ENCODE measurements at places on chromosomes 7 and 10. TPM values are rescaled to one million over a fixed set of nuclear protein-coding genes. Genes with fewer than 3 reads are reported as not detected.
A peak's percentile ranks its signal among the peaks of the same experiment; 100 is the strongest.

- no peaks in the 10 kb centered on the region for H3K27me3 ChIP-seq
- no peaks in the 10 kb centered on the region for H3K4me1 ChIP-seq
- H3K27ac ChIP-seq: no peak overlapping the region
- DNase-seq: no peak
- H3K36me3 ChIP-seq: no peaks in the 10 kb centered on the region
Measured at GRCh38 chr7:32266932-32267475, 196.8 kb upstream of the PDE1C start.

- H3K27ac ChIP-seq: no peak overlapping the region
- no peaks in the 10 kb centered on the region for H3K27me3 ChIP-seq
- no peak for DNase-seq
- H3K36me3 ChIP-seq: no peaks in the 10 kb centered on the region
Measured at GRCh38 chr7:14754631-14755030, 147.9 kb downstream of the DGKB start.

DNA sequence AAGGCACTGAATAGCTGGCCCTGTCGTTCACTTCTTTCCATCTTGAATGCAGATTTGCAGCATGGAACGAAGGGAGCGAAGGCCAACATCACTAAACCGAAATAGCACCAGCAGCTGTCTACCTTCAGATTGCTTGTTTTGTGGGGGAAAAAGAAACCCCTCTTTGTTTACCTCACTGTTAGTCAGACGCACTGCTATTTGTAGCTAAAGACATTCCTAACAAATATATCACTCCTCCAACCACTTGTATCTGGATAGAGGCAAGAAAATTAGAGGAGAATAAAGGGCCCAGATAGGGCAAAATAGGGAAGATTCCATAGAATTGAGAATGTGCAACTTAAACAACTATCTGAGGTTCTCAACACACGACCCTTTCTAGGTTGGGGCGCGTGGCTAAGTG is 26.5 kb downstream of the ANK3 start:
- no peaks in the 10 kb centered on the region for H3K36me3 ChIP-seq
- no peaks in the 10 kb centered on the region for H3K27me3 ChIP-seq
- no peak for DNase-seq
- no peaks in the 10 kb centered on the region for H3K4me1 ChIP-seq
- H3K4me3 ChIP-seq: no peak overlapping the region
- no peak overlapping the region for H3K27ac ChIP-seq

DNA sequence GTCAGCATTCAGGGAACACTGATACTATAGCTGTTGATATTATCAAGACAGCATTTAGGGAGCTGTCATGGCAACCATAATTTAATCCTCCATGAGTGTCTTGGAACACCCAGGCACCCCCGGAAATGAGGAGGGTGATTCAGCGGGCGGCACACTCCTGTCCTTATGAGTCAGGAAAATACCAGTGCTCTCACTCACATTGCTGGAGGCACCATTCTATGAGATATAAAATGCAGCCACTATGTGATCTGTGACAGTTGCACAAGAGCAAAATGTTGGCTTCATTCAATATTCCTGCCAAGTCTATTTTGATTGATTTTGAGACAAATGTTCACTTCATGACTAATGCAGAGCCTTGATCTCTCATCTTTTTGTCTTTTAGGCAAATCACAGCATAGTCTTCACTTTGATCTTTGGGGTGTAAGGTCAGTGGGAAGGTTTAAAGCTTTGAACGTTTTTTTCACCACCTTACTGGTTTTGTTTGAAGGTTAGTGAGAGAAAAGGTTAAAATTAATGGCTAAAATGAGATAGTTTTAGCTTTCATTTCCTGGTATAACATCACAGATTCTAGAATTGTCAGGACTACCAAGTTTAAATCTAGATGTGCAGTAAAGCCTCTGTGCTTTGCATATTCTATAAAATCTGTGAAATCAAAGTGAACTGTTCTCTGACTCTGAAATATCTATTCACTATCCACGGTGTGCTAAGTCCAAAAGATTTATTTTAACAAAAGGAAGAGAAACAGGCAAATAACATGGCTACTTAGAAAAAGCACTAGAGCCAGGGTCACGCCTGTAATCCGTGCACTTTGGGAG is 12.4 kb upstream of the ARHGAP12 start:
- H3K4me1 ChIP-seq: no peaks in the 10 kb centered on the region
- no peak overlapping the region for H3K27ac ChIP-seq
- H3K4me3 ChIP-seq: no peak overlapping the region
- DNase-seq: no peak

- H3K36me3 ChIP-seq: no peaks in the 10 kb centered on the region
- H3K4me1 ChIP-seq: peaks cover 13% of the 10 kb centered on the region
- H3K27me3 ChIP-seq: peaks cover 41% of the 10 kb centered on the region
- no peak for DNase-seq
Measured at GRCh38 chr10:71213761-71214440, 1.5 kb downstream of the UNC5B start.

- no peaks in the 10 kb centered on the region for H3K27me3 ChIP-seq
- H3K27ac ChIP-seq: peak within 1 kb of the TSS; percentile 98
- peak; percentile 98 for DNase-seq
- peaks cover 1% of the 10 kb centered on the region for H3K36me3 ChIP-seq
Measured at GRCh38 chr10:18659125-18659818, at the start of gene ARL5B. Gene ARL5B (plus strand): TSS chr10:18659431. CDS start chr10:18659638, 207 bp downstream.

- no peak overlapping the region for H3K27ac ChIP-seq
- no peak for DNase-seq
- no peaks in the 10 kb centered on the region for H3K36me3 ChIP-seq
- H3K27me3 ChIP-seq: no peaks in the 10 kb centered on the region
Measured at GRCh38 chr7:118794419-118794818, 569.9 kb downstream of the ANKRD7 start.

- no peaks in the 10 kb centered on the region for H3K4me1 ChIP-seq
- H3K4me3 ChIP-seq: peak within 1 kb of the TSS; percentile 6
- peak; percentile 40 for DNase-seq
- no peaks in the 10 kb centered on the region for H3K36me3 ChIP-seq
Measured at GRCh38 chr10:93566435-93567276, at the start of gene FFAR4. Gene FFAR4 (plus strand): TSS chr10:93566665. CDS start chr10:93566721, 56 bp downstream.

- DNase-seq: no peak
- no peaks in the 10 kb centered on the region for H3K36me3 ChIP-seq
- H3K27me3 ChIP-seq: no peaks in the 10 kb centered on the region
- peaks cover 5% of the 10 kb centered on the region for H3K4me1 ChIP-seq
- H3K27ac ChIP-seq: no peak overlapping the region
- H3K4me3 ChIP-seq: no peak overlapping the region
Measured at GRCh38 chr7:22668971-22669401, 58.0 kb upstream of the IL6 start.

DNA sequence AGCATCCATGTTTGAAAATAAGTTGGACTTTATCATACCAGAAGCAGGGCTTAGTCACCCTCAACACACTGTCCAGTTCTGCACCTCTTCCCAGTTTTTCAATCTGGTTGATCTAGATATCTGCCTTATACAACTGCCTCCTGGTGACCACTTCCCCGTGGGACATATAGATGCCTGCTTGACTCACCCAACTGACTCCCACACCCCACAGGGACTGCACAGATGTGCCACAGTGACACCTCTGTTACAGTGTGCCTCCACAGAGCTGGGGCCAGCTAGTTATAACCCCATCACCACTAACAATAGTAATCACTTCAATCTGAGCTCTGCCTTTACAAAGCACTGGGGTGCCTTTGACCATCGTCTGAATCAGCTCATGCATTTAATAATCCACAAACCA is 82.6 kb upstream of the AOAH start:
- H3K27ac ChIP-seq: no peak overlapping the region
- no peaks in the 10 kb centered on the region for H3K4me1 ChIP-seq
- DNase-seq: no peak
- H3K27me3 ChIP-seq: no peaks in the 10 kb centered on the region
- H3K36me3 ChIP-seq: no peaks in the 10 kb centered on the region

GRCh38 chr10:87500646-87501048 is 4.0 kb upstream of the MINPP1 start:
- H3K4me1 ChIP-seq: peaks cover 21% of the 10 kb centered on the region
- H3K4me3 ChIP-seq: no peak overlapping the region
- DNase-seq: peak; percentile 95
- no peaks in the 10 kb centered on the region for H3K36me3 ChIP-seq

DNA sequence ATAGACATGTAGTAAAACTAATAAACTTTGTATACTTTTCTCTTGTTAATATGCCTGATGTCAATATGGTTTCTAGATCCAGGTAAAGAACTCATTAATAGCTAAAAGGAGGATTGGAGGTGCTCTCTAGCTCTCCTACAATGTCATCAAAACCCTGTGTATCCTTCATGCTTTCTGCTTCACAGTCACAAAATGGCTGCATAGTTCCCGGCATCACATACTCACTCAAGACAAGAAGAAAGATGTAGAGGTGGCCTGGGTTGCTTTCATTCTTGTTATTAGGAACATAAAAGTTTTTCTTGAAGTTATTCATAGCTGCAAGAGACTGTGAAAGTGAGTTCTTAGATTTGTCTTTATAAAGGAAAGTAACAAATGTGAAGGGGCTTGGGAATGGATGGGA is 149.7 kb upstream of the EEPD1 start:
- H3K27ac ChIP-seq: no peak overlapping the region
- no peaks in the 10 kb centered on the region for H3K27me3 ChIP-seq
- peaks cover 2% of the 10 kb centered on the region for H3K4me1 ChIP-seq
- H3K4me3 ChIP-seq: no peak overlapping the region
- H3K36me3 ChIP-seq: no peaks in the 10 kb centered on the region
- DNase-seq: no peak

GRCh38 chr7:75649462-75649861 is 89.3 kb downstream of the HIP1 start:
- no peaks in the 10 kb centered on the region for H3K4me1 ChIP-seq

DNA sequence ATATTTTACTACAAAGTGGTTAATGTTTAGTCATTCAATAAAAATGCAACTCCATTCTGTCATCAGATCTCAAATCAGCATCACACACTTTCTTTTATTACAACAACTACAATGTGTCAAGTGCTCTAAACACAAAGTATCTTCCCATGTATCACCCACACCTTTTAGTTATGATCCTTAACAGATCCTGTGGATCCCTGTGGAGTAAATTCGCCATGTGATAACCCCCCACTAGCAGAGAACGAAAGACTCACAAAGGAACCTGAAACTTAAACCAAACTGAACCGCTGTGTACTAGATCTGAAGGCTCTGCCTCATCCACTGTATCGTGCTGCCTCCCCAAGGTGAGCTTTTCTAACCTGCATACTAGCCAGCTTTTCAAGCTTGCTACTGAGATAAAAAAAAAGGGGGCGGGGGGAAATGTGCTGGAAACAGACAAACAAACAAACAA is 1.7 kb downstream of the DPY19L1 start:
- peaks cover 10% of the 10 kb centered on the region for H3K4me1 ChIP-seq
- no peak overlapping the region for H3K27ac ChIP-seq
- H3K4me3 ChIP-seq: no peak overlapping the region
- no peaks in the 10 kb centered on the region for H3K27me3 ChIP-seq

DNA sequence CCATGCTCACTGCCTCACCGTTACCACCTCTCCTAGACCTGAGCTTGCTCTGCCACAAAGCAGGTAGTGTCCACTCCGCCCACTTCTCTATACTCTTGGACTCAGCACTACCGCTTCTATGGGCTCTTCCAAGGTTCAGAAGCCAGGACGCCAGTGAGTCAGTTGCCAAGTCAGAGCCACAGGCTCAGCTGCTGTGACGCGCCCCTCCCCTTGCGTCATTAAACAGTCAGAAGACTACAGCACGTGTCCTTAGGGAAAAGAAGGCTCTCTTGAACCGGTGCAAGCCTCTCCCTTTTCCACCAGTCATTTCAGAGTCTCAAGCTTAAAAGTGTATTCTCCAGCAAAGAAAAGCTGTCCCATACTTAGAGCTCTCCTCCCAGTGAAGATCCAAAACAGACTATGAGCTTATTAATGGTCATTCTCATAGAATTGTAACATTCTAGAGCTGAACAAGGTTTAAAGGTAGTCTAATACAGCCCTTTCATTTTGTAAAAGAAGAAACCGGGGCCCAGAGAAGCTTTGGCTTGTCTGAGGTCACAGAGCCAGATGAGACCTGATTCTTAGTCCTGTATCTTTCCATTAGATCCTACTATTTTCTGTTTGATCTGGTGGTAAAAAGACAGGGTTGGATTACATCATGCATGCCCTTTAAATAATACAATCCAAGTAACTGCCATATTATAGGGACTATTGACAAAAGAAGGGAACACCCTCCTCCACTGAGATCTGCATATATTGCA is 40.9 kb upstream of the MET start:
- H3K27ac ChIP-seq: no peak overlapping the region
- H3K36me3 ChIP-seq: no peaks in the 10 kb centered on the region
- no peaks in the 10 kb centered on the region for H3K27me3 ChIP-seq

DNA sequence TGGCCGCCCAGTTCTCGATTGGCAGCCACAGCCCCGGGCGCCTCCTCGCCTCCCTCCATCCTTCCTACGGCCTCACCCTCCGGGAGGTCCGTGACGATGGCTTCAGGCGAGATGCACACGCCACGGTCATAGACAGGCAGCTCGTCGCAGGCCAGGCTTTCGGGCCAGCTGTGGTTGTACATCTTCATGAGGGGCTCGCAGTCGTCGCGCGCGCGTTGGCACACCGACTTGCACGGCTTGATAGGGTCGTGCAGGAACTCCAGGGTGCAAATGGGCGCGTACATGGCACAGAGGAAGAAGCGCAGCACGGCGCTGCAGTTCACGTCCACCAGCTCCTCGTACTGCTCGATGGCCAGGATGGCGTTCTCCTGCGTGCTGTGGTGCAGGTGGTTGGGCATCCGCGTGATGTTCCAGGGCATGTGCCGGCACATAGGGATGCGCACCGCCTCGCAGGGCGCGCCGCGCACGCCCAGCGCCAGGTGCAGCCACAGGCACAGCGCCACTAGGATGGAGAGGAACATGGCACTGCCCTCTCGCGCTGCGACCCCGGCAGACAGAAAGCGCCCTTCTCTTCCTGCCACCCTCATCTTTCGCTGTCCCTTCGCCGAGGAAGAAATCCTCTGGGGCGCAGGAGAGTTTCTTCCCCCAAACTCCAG is 472 bp downstream of the SFRP4 start:
- H3K27me3 ChIP-seq: no peaks in the 10 kb centered on the region
- peak overlapping the region; percentile 29 for H3K4me3 ChIP-seq
- DNase-seq: peak; percentile 26
- H3K4me1 ChIP-seq: no peaks in the 10 kb centered on the region
- no peak overlapping the region for H3K27ac ChIP-seq
- no peaks in the 10 kb centered on the region for H3K36me3 ChIP-seq

Gene SMKR1
- 3.6 TPM for total RNA-seq

Gene PHYHIPL
- total RNA-seq: 0.25 TPM

Gene IDI2
- 0.18 TPM for total RNA-seq

Gene EZH2
- 14.8 TPM for total RNA-seq

Gene MSMB
- total RNA-seq: not detected

Gene TRIP6
- 43.5 TPM for total RNA-seq

Gene UPK3B
- 12.4 TPM for total RNA-seq

Gene LEP
- total RNA-seq: not detected

Gene OR2A1
- total RNA-seq: not detected
